ENCODE measurements at places on chromosomes 6 and 20. TPM values are rescaled to one million over a fixed set of nuclear protein-coding genes. Genes with fewer than 3 reads are reported as not detected.

Gene GPLD1
- 0.43 TPM for total RNA-seq

Gene C20orf202
- total RNA-seq = not detected

Gene RGS17
- 4.8 TPM for total RNA-seq

Gene PROKR2
- total RNA-seq = not detected

Gene MAP3K5
- total RNA-seq = 28.1 TPM

Gene RAD21L1
- total RNA-seq = 0.07 TPM

Gene HMGN3
- total RNA-seq = 72.7 TPM

Gene MYCT1
- 184 TPM for total RNA-seq

Gene SGK2
- 0.53 TPM for total RNA-seq

Gene SCUBE3
- 0.72 TPM for total RNA-seq

Gene FILIP1
- total RNA-seq = 6.5 TPM

Gene NEU1
- 43.5 TPM for total RNA-seq

Gene CDH4
- total RNA-seq = 5.7 TPM

Gene FOXP4
- 9.0 TPM for total RNA-seq

Gene SNAI1
- total RNA-seq = 3.7 TPM

Gene BNIP5
- total RNA-seq = not detected

Gene ADGRF5
- total RNA-seq = 2.0 TPM

Gene ADGRG6
- total RNA-seq = 12.2 TPM
